AG04449 (cell line): ENCODE measurements at places on chromosomes 2 and 18.
A peak's percentile ranks its signal among the peaks of the same experiment; 100 is the strongest.

DNA sequence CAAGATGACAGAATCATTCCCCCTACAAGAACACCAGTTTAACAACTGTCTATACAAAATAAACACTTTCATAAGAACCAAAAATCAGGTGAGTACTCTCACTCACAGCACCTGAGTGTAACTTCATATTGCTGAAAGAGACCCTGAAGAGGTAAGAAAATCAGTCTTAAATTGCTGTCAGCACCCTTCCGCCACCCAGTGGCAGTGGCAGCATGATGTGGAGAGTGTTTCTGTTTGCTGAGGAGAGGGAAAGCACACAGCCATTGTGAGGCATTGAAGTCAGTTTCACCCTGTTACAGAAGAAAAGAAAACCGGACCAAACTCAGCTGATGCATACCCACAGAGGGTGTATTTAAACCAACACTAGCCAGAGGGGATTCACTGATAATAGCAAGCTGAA, 1240.8 kb upstream of the CRIM1 start:
- DNase-seq: no peak

GRCh38 chr2:51673628-51674027, 641.7 kb upstream of the NRXN1 start:
- no peak for DNase-seq

GRCh38 chr2:172039011-172039704, 39.4 kb downstream of the METAP1D start:
- no peak for DNase-seq

GRCh38 chr2:199303728-199304177, 154.0 kb downstream of the SATB2 start:
- peak; percentile 95 for DNase-seq

GRCh38 chr2:121293450-121294325, 8.7 kb upstream of the TFCP2L1 start:
- DNase-seq: no peak

DNA sequence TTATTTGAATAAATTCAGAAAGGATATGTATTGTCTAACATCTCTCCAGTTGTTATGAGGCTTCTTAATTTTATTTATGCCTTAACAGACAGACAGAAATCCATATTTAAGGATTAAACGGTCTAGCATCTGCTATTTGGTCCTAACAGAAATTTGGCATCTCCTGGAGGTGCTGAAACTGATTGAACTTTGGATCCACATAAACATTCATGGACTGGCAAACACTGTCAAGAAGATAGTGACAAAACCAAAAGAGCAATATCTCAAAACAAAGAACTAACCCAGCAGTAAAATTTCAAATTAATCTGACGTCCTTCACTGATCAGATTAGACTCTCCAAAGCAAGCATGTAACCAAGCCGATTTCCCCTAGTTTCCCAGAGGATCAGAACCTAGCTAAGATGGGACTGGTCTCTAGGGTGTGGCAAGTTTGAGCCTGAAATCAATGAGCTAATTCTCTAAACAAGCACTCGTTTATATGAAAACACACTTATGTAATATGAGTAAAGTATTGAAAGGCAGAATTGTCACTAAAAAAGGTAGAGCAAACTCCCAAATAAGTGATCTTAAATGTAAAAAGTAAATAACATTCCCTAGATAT, 139.5 kb downstream of the NOL4 start:
- DNase-seq: no peak

- no peak for DNase-seq
These were observed 402.6 kb upstream of the MEIS1 start for GRCh38 chr2:66032226-66032775.

GRCh38 chr2:241354668-241355658, 1.1 kb upstream of the FARP2 start:
- no peak for DNase-seq

DNA sequence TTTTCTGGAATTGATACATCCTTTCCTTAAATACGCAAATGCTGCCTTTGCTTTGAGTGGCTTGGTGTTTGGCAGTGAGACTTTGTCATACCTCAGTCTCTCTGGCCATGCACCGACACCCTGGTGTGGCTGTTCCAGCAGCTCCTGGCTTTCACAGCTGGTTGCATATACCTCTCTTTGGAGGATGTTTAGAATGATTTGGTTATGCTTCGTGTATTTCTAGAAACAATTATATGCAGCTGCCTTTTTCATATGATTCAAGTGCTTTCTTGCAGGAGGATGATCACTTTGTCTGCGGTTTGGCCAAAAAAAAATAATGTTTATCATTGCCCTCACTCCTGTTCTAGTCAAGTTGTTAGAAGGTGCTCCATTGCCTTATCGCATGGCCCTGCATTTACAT, 95.0 kb upstream of the EML6 start:
- no peak for DNase-seq

GRCh38 chr18:9716780-9717563, 8.9 kb downstream of the RAB31 start:
- DNase-seq: no peak

GRCh38 chr2:121368836-121369235, 83.8 kb upstream of the TFCP2L1 start:
- no peak for DNase-seq

- no peak for DNase-seq
These were observed 119.3 kb upstream of the RBBP8 start for GRCh38 chr18:22813648-22814328.

GRCh38 chr2:102703748-102704147, 58.1 kb upstream of the TMEM182 start:
- DNase-seq: no peak

DNA sequence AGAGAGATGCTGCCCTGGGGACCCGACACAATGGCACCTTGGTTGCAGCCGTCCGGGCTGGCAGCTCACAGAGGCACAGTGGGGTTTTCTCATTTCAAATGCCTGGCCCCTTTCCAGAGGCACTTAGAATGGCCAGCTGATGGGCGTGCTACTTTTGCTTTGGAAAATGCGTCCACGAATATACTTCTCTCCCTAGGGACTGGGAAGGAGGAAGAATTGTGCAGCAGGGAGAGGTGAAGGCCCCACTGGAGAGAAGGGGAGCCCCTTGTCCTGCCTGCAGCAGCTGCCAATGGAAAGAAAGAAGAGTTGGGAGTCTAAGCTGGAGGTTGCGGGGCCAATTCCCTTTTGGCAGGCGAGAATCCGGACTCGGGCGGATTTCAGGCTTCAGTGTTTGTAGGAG, 1.1 kb upstream of the MAL start:
- DNase-seq: no peak

DNA sequence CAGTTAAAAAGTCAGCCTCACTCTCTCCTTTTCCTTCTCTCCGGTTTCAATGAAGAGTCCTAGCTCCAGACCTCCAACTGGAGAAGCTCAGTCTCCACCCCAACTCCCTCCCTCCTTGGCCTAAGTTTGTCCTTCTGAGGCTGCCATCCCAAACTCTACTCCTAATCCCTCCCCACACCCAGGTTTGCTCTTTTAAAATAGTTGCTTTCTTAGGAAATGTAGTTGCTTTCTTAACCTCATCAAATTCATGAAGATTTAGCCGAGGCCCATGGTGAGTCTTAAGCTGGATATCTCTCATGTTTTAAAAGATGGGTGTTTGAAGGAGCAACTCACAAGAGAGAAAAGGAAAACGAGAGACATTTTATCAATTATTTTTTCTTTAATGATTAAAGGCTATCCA, 937 bp upstream of the LANCL1 start:
- peak; percentile 10 for DNase-seq

DNA sequence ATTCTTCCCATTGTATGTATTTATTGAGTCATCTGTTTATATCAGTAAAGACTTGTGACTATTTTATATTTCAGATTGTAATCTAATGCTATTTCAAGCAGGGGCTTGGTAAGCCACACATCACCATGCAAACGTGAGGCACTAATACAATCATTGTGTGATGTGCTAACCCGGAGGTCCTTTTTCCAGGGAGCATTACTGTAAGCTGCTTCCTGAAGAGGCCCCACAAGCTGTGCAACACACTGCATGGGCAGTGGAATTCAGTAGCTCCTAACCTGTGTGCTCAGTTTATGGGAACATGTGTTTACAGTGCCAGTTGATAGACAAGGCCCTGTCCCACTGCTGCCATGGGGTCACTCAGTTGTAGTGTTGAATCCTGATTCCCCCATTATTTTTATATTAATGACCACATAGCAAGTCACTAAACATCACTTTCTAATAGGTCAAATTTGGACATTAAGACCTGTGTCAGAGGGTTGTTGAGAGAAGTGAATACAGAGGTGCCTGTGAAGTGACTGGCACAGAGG, 162.9 kb downstream of the FHOD3 start:
- no peak for DNase-seq

GRCh38 chr18:79644666-79645057, 34.9 kb upstream of the CTDP1 start:
- no peak for DNase-seq

DNA sequence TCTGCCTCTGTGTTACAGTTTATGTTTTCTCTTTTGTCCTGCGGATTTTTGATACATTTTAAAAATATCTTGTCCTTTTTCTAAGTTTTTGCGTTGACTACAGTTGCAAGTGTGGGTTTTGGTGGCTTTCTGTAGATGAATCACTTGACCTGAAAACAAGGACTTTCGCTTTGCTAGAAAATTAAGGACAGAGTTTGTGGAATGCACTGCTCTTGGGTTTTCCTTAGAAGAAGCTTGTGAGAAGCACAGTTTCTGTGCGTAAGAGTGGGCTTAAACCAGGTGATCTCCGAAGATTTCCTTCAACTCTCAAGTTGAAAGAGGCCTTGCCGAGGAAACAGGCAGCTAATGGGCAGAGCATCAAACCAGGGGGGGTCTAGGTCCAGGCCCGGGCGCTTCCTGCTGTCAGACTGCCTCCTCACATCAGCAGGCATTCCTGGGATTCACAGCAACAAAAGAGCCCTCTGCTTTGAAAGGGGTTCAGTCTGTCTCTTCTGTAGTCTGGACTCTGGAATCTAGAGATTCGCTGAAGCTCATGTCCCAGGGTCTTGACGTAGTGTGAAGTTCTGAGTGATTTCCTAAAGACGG, 17.3 kb downstream of the NCK2 start:
- DNase-seq: no peak

DNA sequence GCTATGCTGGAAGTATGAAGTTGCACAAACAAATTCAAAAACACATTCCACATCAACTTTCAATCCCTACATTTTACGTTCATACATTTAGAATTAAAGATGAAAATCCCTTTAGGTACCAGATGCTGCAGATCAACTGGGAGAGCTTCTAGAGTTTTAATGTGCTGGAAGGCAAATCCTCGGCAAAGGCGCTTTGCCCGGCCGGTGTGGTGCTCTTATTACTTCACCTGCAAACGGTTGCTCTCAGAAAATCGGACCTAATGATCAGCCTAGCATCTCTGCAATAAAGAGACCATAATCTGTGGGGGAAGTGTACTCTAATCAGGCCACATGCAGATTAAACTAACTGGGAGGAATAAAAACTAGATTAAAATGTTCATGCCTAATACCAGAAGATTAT, 513.8 kb downstream of the ZEB2 start:
- no peak for DNase-seq

DNA sequence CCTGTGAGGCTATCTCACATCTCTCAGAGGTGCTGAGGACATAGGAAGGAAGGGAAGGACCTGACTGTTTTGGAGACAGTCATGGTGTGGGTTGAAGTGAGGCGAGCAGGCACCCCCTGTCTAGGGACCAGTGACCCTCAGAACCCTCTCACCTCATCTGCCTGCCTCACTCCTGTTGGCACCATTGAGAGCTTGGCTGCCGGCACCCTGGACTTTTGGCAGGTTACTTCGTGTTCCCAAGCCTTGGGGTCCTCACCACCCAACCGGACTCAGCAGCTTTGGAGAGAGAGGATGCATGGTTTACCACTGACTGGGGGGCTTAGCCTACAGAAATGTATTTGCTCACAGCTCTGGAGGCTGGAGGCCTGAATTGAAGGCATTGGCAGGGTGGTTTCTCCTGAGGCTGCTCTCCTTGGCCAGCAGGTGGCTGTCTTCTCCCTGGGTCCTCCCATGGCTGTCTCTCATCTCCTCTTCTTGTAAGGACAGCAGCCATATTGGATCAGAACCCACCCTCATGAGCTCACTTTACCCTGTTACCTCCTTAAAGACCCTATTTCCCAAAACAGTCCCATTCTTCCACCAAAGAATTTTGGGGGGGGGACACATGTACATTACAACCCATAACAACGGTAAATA, 142.0 kb downstream of the TSN start:
- no peak for DNase-seq

- DNase-seq: no peak
These were observed 37.9 kb downstream of the CDH20 start for GRCh38 chr18:61371111-61371510.

GRCh38 chr2:190978389-190979053, 35.5 kb downstream of the STAT1 start:
- DNase-seq: no peak

DNA sequence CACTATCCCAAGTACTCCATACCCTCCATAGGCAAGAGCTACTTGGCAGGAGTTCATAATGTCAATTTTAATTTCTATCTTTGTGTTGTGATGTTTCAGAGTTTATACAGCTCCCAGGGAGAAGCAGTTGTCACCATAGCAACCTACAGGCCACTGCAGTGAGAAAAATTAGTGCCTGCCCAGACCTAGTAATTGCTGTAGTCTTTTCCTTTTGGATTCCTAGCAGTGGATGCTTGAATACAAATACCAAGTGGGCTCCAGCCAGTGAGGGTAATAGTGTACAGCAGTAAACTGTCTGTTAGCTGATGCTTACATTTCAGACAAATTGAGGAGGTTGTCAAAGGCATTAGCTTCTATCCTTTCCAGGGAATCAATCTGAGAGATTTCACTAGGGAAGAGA, 26.7 kb downstream of the LHCGR start:
- DNase-seq: no peak

GRCh38 chr2:121071034-121071504, 213.9 kb downstream of the TFCP2L1 start:
- DNase-seq: no peak
